ENCODE measurements at places on chromosomes 2 and 18.

- no peak for DNase-seq
Observed at GRCh38 chr2:100822587-100823248, 2.8 kb downstream of the NPAS2 start.

DNA sequence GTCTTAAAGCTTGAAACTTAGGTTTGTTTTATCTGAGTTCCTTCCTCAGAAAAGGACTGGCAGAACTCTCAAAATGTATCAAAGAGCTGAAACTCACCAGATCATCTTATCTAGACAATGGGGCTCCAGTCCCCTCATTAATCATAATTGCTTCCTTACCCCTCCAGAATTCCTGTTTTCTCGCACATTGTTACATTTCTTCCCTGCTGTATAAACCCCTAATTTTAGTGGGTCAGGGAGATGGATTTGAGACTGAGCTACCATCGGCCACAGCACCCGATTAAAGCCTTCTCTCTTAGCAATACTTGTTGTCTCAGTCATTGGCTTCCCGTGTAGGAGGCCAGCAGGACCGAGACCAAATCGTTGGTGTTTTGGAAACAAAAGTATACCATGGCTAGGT lies 71.8 kb upstream of the CABLES1 start:
- DNase-seq, result no peak

- DNase-seq, result no peak
Observed at GRCh38 chr2:25161055-25161781, 7.2 kb downstream of the POMC start.

GRCh38 chr2:80255918-80256781 lies 48.4 kb downstream of the LRRTM1 start:
- DNase-seq, result no peak

DNA sequence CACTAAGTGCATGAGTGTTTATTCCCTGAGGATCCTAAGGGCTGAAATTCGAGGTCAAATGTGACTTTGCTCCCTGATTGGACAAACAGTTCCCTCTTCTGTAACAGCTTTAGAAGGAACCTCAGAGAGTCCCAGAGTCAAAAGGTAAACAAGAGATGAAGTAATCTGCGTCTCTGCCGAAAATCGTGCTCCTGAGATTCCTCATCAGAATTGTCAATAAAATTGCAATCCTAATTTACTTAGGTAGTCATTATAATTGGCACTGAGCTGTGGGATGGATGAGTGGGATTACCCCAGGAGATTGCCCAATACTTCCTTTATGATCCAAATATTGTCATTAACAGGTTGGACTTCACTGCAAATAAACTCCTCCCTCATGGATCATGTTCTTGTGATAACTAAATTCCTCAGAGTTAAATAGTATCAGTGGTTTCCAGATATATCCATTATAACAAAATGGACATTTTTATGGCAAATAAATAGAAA lies 907 bp upstream of the SUCLG1 start:
- no peak for DNase-seq

DNA sequence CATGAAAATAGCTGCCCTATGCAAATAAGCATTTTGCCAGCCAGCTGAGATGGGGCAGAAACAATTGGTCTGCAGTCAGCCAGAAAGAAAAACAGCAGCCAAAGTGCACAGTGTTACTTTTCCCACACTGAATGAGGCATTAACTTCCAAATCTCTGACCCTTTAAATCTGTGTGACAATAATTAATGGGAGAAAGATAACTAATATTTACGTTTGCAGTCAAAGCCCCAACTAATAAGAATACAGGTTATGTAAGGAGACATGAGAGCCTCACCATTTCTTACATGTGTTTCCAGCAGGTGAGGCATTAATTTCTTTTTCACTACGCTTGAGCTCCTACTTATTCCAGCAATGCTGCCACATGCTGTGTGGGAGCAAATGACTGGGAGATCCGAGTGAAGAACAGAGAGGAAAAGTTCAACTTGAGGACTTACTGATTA lies 339.0 kb downstream of the SATB2 start:
- DNase-seq, result no peak

GRCh38 chr2:151765760-151766410 lies 31.6 kb upstream of the NEB start:
- DNase-seq, result no peak

GRCh38 chr2:11719230-11719977 lies 27.0 kb upstream of the LPIN1 start:
- DNase-seq, result no peak

DNA sequence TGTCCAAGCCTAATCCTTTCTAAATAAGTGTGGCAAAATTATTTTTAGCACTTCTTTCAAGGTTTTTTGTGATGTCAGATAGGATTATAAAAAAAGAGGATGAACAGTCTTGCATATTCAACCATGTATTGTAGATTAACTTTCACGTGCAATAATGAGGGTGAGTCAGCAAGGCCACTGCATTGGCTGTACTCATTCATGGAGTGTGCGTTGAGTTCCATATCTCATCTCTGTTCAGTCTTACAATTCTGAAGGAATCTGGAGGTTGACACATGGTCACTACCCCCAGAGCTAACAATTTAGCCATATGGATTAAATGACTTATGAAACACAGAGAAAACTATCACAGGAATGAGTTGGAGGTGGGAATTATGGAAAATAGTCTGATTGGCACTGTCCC lies 810.5 kb downstream of the SLC4A3 start:
- no peak for DNase-seq

- DNase-seq, result no peak
Observed at GRCh38 chr2:19864381-19864780, 37.4 kb downstream of the TTC32 start.

DNA sequence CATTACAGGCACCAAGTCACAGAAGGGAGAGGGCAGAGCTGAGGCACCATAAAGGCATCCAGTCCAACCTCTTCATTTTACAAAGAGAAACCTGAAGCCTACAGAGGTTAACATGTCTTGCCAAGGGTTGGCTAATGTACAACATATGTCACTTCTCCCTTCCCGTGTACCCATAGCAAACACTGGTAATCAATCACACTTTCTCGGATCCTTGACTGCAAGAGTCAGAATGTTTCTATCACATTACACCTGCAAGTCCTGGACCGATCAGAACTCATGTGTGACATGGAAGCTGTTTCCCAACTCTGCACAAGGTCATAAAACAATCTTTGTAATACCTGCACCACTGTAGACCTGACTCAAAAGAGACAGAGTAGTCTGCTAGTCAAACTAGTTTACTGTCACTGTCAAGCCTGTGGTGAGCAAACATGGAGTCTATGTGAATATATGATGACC lies 6.0 kb downstream of the ANKRD44 start:
- DNase-seq, result no peak

DNA sequence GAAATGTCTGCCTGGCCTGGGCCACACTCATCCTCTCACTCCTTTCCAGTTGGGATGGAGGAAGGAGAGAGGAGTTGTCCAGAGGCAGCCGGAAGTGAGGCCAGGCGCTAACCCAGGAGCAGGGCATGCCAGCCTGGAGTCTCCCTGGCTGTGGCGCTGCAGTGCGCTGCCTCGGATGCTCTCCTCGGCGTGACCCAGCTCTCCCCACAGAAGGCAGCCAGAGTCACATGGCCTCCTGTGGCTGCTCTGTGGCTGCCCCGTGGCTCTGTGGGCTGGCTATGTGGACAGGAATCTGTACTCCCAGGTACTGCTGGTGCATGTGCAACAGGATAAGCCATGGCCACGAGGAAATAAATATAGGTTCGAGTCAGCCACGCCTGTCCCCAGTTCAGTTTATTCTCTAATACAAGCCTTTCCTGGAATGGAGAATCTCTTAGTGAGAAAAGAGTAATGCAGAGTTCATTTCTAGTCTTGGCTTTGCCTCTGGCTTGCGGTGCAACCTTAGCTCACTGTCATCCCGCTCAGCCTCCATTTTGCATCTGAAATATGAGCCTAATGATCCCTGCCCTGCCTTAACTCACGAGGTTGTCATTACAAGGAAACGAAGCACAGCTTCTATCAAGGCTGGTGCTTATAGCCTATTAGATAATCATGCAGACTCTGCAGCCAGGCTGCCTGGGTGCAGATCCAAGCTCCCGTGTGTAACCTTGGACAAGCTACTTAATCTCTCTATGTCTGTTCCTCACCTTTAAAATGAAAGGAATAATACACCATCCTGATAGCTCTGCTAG lies 106.3 kb downstream of the ANTXR1 start:
- DNase-seq, result no peak

GRCh38 chr2:101524806-101525430 lies 50.0 kb upstream of the RFX8 start:
- no peak for DNase-seq

- no peak for DNase-seq
Observed at GRCh38 chr18:59927246-59927825, 27.5 kb downstream of the PMAIP1 start.

DNA sequence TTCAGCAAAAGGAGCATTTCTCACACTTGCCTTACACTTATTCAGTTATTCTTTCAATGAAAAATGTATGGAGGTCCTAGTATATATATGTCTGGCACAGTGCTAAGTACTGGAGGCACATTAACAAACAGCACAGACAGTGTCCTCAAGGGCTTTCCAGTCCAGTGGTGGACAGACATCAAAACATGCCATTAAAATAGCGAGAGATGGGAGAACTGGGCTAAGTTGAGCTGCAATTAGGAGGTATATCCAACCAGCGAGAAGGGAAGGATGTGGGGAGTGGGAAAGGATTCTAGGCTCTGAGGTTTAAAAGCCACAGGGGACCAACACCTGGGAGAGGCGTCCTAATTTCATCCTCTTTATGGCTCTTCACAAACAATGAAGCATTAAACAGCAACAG lies 127.5 kb upstream of the TTC39C start:
- DNase-seq, result peak; percentile 40

DNA sequence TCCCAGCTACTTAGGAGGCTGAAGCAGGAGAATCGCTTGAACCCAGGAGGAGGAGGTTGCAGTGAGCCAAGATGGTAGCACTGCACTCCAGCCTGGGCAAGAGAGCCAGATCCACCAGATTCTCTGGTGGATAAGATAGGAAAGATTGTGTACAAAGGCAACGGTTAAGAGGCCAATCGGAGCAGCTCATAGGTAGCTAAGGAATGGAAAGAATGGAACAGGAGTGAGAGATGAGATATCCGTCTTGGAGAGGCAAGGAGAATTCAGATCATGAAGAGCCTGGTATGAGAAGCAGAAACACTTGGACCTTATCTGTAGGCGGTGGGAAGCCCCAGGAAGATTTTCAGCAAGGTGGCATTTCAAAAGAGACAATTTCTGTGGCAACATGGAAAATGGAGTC lies 27.1 kb downstream of the TTR start:
- no peak for DNase-seq

GRCh38 chr2:74703373-74703772 lies 49.3 kb downstream of the SEMA4F start:
- DNase-seq, result no peak

- DNase-seq, result no peak
Observed at GRCh38 chr18:8536922-8537321, 72.3 kb upstream of the RAB12 start.

- no peak for DNase-seq
Observed at GRCh38 chr2:223647258-223647952, 45.2 kb upstream of the SCG2 start.
